ENCODE measurements at places on chromosomes 7 and 10. TPM values are rescaled to one million over a fixed set of nuclear protein-coding genes. Genes with fewer than 3 reads are reported as not detected.

DNA sequence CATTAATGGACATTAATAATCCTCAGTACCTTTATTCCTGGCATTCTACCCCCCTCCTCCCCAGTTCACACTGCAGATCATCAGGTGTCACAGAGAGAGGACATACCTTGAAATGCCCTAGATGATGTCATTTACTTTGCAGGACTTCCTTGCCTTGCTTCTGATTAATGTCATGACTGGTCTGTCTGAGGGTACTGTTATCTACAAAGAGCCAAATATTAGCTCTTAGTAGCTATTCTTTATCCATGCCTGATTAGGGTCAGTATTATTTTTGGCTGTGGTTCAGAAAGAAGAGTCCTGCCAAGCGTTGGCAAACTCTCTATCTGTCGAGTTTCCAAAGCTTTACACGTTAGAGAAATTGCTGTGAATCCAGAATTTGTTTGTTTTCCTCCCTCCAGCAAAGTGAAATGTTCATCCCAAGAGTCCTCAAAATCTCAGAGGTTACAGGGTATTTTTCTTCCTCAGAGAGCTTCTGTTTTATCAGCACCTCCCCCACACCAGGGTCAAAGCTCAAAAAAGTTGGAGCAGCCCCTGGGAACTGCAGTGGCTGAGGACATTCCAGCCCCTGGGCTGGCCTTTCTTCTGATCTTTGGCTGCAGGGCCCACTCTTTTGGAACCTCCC is 12.6 kb downstream of the SCD start:
- H3K4me1 ChIP-seq, result no peaks in the 10 kb centered on the region
- H3K27ac ChIP-seq, result no peak overlapping the region
- H3K27me3 ChIP-seq, result no peaks in the 10 kb centered on the region
- H3K36me3 ChIP-seq, result no peaks in the 10 kb centered on the region

DNA sequence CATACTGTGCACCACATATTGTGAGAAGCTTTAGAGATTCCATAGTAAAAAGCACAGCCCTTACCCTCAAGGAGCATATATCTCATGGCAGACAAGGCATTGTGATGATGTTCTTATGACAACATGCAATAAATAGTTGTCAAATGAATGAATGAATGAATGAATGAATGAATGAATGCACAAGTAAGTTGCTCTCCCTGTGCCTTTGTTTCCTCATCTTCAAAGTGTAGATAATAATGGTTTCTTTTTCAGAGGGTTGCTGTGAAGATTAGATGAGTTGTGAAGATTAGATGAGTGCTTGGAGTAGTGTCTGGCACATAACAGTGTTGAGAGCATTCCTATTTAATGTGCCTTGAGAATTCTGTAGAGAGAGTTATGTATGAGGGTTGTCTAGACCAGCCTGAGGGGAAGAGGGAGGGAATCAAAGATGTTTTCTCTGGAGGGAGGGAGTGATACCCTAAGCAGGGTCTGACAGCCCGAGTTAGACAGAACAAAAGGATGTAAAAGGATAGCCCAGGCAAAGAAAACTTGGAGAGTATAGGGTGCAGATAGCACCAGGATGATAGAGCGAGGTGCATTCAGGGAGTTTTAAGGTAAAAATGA is 217.2 kb downstream of the RELN start:
- no peaks in the 10 kb centered on the region for H3K27me3 ChIP-seq
- H3K4me1 ChIP-seq, result no peaks in the 10 kb centered on the region
- no peaks in the 10 kb centered on the region for H3K36me3 ChIP-seq
- no peak overlapping the region for H3K4me3 ChIP-seq

DNA sequence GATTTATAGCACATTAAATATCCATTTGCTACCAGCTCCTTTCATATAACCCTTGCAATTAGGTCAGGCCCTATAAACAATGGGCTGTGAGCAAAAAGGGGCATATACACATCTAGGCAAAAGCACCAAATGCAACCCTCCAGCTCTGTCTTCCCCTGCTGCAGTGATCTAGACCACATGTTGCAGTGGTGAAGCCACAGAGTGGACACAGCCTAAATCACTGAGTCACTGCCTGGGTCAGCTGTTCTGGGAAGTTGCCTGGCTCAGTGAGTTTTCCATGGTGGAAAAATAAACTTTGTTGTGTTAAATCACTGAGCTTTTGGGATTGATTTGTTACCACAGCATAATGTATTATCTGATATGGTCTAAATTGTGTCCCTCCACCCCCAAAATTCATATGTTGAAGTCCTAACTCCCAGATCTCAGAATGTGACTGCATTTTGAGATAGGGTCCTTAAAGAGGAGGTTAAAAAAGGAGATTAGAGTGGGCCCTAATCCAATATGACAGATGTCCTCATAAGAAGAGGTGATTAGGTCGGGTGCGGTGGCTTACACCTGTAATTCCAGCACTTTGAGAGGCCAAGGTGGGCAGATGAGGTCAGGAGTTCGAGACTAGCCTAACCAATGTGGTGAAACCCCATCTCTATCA is 70.4 kb downstream of the ZFAND4 start:
- no peak overlapping the region for H3K4me3 ChIP-seq
- peaks cover 8% of the 10 kb centered on the region for H3K27me3 ChIP-seq
- no peaks in the 10 kb centered on the region for H3K4me1 ChIP-seq
- DNase-seq, result no peak
- H3K36me3 ChIP-seq, result no peaks in the 10 kb centered on the region
- no peak overlapping the region for H3K27ac ChIP-seq

GRCh38 chr7:115274-115911 is 77.0 kb upstream of the FAM20C start:
- H3K4me3 ChIP-seq, result no peak overlapping the region
- no peak overlapping the region for H3K27ac ChIP-seq
- no peak for DNase-seq
- H3K4me1 ChIP-seq, result no peaks in the 10 kb centered on the region
- no peaks in the 10 kb centered on the region for H3K36me3 ChIP-seq

SLIT1 gene
- 0.04 TPM for polyA plus RNA-seq
